ENCODE measurements at places on chromosomes 6 and 20.

DNA sequence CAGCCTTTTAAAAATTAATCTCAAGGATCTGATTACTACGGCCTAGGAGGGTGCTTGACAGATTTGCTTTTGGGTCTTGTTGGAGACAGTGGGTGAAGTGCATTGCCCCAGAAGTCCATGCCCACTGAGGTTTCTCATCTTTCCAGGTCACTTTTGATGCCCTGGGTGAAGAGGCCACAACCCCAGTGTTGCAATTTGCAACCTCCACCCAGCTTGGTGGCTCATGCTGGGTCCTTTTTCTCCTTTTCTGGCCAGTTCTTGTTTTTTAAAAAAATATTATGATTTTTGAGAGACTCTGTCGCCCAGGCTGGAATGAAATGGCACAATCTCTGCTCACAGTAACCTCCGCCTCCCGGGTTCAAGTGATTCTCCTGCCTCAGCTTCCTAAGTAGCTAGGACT lies 9.4 kb downstream of the STX11 start:
- no peak for DNase-seq

GRCh38 chr6:21808045-21808470 lies 214.5 kb downstream of the SOX4 start:
- DNase-seq: no peak

DNA sequence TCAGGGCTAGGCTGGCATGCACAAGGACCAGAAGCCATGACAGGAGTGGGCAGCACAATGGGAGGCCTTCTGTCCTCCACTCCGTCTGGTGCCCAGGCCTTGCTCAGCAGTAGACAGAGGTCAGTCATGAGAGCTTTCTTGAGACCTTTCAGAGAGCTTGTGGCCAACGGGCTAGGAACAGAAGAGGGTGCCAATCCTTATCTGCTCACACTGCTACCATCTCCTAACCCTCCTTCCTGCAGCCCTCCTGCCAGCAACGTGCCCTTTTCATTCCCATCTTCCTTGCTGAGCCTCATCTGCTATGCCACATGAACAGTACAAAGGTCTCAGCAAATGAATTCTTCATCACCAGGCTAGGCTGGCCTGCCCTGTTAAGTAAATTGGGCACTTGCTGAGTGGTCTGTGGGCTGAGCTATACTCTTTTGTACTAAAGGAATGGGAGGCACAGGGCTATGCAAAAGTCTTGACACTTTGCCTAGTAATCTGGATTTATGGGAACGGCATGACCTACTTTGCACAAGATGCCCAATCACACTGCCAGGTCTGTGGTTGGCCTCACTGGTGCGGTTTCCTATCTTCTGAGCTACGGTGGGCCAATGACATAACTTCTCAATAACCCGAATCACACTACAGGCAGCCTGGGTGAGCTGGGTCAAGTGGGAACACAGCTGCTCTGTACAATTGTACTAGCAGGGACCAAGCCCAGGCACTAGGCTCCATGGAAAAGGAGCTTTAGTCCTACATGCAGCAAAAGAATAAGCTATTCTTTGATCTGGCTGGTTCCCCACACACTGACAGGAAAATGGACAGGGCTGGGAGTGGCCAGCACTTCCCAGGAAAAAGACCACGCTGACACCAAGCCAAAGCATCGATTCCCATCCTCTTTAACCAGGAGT lies 47.8 kb downstream of the ELOVL5 start:
- DNase-seq: no peak

DNA sequence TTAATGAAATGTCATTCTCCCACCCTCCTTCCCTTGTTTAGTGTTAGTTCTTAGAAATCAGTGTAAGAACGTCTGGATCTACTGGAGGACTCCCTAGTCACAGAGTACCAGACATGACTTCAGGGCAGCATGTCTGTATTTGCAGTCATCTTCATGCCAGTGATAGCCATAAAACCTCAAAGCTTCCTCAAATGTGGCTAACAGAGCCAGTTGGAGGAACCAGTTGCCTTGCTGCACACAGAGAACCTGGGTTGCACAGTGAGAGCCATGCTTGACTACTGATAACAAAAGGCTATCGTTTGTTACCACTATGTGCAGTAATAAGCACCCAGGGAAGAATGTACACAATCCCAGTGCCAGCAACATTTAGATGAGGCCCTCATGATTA lies 20.1 kb downstream of the NT5E start:
- DNase-seq: no peak

All from NCI-H2029 treated with DMSO at 0.1 percent for 48 hours (cell line).